ENCODE measurements at places on chromosomes 1 and 21.

GRCh38 chr1:3767328-3767925, 5.1 kb upstream of the SMIM1 start:
- DNase-seq: no peak

- no peak for DNase-seq
These were observed 87.3 kb upstream of the IFFO2 start for GRCh38 chr1:19043579-19044443.

DNA sequence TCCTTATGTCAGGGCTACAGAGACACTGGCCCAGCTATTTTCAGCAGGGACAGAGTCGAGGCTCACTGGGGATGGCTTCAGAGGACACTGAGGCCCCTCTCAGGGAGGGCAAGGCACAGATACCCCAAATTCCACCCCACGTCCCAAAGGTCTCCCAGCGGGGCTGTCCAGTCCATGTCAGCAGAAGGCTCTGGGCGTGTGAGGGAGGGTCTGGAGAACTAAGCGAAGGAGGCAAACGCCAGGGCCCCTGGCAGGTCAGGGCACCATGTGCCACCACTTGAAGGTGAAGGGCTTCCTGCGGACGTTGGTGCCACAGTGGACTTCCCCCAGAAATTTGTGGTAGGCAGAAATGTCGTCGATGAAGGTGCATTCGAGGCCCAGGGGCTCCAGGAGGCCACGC, 15.0 kb upstream of the SDHB start:
- no peak for DNase-seq

GRCh38 chr1:201376107-201376463, 1.4 kb downstream of the TNNT2 start:
- DNase-seq: no peak

- DNase-seq: no peak
These were observed 99.6 kb downstream of the DTL start for GRCh38 chr1:212135166-212135565.

GRCh38 chr1:117826119-117826518, 103.3 kb downstream of the GDAP2 start:
- DNase-seq: no peak

- no peak for DNase-seq
These were observed 58.1 kb upstream of the VTCN1 start for GRCh38 chr1:117268535-117269455.

GRCh38 chr1:219434285-219434922, 178.5 kb downstream of the ZC3H11B start:
- DNase-seq: no peak

DNA sequence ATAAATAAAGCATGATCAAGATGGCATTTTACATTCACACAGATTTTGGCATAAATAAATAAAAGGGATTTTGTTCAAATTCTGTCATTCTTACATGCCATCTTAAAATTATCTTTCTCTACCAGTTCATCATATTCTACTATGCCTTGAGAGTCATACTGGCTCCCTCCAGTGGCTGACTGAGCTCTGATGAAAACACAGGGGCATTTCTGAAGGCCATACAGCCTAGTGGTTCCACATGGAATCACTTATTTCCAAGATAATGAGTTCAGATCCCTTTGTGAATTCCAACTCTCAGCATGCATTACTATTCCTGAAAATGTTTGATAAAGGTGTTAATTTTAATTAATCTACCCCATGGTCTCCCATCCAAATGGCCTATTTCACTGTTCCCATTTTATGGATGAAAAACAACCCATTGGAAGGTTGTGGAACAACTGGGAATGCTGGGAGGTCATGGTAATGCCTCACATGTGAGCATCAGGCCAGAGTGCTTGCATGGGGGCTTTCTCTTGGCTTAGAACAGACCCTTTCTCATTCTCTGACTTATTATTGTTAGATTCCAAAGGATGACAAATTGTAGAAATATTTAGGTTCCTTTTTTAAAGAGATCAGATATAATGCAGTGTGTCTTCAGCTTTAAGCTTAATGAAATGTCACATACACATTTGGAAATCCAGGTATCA, 622.4 kb upstream of the PKN2 start:
- no peak for DNase-seq

- no peak for DNase-seq
These were observed 129.0 kb upstream of the TMPRSS2 start for GRCh38 chr21:41636636-41637630.

GRCh38 chr1:152071123-152071522, 17.7 kb downstream of the TCHHL1 start:
- no peak for DNase-seq

- no peak for DNase-seq
These were observed 78.9 kb upstream of the ARID1A start for GRCh38 chr1:26616881-26617280.

DNA sequence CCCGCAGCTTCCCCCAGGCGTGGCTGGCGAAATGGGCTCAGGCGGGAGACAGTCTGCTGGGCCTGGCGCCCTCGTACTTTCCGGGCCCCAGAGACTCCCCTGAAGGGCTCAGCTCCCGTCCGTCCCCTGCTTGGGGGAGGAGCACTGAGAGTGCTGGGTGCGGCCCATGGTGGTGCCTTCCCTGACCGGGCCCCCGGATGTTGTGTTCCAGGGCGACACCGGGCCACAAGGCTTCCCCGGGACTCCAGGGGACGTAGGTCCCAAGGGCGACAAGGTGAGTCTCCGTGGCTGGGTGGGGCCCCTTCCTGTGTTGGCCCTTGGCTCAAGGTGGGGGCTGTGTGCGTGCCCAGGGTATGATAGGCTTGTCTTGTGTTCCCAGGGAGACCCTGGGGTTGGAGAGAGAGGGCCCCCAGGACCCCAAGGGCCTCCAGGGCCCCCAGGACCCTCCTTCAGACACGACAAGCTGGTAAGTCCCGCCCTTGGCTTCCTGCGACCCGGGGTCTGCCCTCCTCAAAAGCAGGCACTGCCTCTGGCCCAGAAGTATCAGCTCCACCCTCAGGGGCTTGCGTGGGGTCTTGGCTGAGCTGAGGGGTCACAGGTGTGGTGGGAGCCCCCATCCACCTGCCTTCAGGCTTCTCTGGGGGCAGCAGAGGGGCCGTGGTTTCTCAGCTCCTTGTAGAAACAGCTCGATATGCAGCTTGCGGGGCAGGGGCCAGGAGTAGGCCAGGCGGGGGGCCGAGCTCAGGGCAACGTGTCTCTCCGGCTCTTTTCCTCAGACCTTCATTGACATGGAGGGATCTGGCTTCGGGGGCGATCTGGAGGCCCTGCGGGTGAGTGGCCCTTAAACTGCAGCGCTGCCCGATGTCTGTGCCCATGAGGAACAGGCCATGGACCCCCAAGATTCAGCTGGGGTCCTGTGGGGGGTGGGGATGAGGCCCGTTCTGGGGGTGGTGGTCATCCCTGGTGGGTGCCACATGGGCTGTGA, 62.3 kb downstream of the SLC19A1 start:
- no peak for DNase-seq

- DNase-seq: no peak
These were observed 122.7 kb downstream of the CCDC185 start for GRCh38 chr1:223515926-223516325.

DNA sequence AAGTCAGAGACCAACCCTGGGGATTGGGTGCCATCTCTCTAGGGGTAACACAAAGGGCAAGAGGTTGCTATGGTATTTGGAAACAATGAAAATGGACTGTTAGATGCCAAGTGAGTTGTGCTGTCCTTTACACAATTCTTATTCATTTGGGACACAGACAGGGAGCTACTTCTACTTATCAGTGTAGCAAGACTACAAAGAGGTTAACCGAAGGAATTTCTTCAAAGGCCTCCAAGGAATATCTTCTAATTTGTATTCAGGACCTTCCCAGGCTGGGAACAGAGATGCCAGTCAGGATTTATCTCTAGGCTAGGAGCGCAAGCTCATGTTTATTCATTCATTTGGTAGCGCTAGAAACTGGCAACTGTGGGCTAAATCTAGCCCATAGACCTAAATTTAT, 2.6 kb downstream of the NAXE start:
- DNase-seq: no peak

DNA sequence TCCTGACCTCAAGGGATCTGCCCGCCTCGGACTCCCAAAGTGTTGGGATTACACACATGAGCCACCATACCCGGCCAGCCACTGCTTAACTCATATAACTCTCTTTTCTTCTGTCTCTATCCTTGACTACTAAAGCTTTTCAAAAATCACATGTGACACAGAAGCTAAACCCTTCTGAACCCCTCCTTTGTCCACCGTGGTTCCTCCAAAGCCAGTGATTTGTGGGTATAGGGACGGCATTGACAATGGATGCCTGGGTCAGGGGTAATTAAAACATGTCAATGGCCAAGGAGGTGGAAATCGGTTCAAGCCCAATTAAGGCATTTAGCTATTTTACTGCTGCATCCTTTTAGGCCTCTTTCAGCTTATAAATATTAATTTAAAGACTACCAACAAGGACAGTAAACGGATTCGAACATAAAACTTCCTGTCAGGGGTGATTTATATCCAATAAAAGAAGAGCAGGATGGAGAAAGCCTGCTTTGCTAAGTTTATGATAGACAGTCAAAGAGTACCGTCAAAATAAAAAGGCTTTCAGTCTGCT, 242.3 kb downstream of the GPATCH2 start:
- DNase-seq: no peak

DNA sequence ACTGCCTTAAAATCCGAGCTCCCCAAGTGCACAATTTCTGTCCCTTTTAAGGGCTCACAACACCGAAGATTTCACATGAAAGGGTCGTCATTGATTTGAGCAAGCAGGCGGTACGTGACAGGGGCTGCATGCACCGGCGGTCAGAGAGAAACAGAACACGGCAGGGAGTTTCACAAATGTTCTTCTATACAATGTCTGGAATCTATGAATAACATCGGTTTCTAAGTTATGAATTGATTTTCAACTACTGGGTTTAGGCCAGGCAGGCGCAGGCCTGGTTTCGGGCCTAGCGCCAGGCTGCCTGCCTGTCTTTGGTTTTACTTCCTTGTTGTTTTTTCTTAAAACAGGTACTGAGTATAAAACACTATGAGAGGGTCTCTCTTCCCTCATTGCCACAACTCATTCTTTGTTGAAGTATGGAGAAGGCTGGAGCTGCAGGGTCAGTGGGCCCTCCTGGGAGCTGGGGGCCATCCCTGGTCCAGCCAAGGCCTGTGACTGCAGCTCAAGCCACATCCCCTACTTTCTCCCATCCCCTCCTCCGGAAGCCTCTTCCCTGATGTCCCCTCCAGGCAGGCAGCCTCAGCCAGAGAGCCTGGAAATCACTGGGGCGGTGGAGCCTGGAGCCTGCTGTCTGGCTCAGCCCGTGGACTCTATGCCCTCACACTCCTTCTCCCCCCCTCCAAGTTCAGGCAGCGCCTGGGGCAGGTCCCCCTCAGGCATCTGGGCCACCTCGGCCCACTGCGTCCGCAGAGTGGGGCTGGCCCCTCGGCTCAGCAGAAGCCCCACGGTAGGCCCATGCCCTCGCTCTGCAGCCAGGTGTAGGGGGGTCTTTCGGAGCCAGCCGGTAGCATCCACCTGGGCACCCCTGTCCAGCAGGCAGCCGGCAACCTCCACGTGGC, 2.4 kb downstream of the ANKRD65 start:
- DNase-seq: no peak

DNA sequence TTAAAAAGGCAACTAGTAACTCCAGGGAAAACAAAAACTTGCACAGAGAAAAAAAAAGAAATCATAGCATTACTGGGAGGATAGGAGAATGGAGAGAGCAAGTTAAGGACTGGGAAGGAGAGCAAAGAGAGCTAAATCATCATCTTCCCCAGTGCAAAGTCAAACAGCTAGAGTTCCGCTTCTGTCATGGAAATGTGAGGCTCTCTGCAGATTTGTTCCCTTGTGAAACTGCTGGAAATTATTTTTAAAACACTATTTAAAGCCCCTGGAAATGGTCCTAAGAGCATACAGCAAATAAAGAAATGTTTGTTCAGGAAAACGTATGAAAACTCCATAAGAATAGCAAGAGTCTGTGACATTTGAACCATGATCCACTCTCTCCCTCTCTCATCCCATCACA, 64.6 kb downstream of the CAMK2N1 start:
- DNase-seq: no peak

DNA sequence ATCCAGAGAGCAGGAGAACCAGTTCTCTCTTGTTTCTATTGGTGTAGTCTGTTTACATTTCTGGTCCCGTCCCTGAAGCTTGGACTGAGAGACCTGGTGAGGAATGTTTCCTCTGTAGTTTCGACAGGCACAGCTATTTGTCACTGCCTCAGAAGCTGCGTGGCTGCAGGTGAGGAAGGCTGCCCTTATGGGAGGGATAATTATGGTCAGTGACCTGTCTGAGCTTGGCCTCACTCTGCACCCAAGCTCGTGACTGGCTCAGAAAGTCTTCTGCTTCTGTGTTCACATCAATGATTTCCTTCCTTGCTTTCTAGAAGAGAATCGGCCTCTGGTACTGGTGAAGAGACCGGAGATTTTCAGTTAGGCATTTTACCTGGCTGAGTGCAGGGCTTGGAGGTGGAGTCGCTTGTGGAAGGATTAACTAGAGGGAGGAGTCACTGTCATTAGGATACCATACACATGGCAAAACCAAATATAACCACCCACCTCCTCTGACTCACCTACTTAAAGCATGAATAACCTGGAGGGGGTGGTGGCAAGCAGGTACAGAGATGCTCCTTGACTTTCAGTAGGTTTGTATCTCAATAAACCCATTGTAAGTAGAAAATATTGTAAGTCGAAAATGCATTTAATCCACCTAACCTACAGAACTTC, 19.9 kb upstream of the WDR26 start:
- DNase-seq: no peak

- DNase-seq: no peak
These were observed 22.7 kb downstream of the ACTL8 start for GRCh38 chr1:17777818-17778217.

- DNase-seq: no peak
These were observed 3.4 kb downstream of the LRRC71 start for GRCh38 chr1:156923670-156924477.

GRCh38 chr1:100352267-100353070, at the start of gene CDC14A:
Gene CDC14A, plus strand, starts transcription at chr1:100352506. Its CDS starts 449 bp downstream, at chr1:100352955.
- DNase-seq: peak; percentile 66

GRCh38 chr1:75723989-75724471, 479 bp upstream of the ACADM start:
- no peak for DNase-seq

DNA sequence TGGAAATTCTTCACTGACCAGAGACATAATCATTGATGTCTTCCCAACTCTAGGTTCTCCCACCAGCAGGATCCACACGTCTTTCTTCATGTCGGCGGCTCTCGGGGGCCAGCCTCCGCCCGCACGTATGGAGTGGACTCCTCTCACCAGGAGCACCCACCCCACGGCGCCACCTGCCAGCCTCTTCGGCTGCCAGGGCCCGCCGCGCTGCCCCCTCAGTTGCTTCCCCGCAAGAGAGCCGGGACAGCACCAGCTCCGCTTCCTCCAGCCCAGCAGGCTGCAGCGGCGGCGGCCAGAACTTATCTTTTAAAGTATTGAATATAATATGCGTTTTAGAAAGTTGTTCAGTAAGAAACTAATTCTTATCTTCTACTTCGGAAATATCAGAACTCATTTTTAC, 273.5 kb downstream of the LIPI start:
- DNase-seq: no peak

- DNase-seq: no peak
These were observed 17.9 kb upstream of the CSF1 start for GRCh38 chr1:109892561-109893368.

DNA sequence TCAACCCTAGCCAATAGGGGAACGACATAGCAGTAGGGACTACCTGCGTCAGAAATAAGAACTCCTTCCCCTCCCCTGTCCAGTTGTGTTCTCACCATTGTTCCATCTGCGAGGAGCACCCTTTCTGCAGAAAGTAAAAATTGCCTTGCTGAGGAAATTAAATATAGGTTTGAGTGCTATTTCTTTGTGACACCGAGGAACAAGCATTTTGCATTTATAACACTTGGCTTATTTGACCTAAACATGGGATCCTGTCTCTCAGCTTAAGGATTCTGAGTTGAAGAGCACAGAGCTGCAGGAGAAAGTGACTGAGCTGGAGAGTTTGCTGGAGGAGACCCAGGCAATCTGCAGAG, 10.7 kb upstream of the SH3BGRL3 start:
- DNase-seq: no peak
